ELR (cell line): ENCODE measurements at places on chromosomes 12 and 14.

DNA sequence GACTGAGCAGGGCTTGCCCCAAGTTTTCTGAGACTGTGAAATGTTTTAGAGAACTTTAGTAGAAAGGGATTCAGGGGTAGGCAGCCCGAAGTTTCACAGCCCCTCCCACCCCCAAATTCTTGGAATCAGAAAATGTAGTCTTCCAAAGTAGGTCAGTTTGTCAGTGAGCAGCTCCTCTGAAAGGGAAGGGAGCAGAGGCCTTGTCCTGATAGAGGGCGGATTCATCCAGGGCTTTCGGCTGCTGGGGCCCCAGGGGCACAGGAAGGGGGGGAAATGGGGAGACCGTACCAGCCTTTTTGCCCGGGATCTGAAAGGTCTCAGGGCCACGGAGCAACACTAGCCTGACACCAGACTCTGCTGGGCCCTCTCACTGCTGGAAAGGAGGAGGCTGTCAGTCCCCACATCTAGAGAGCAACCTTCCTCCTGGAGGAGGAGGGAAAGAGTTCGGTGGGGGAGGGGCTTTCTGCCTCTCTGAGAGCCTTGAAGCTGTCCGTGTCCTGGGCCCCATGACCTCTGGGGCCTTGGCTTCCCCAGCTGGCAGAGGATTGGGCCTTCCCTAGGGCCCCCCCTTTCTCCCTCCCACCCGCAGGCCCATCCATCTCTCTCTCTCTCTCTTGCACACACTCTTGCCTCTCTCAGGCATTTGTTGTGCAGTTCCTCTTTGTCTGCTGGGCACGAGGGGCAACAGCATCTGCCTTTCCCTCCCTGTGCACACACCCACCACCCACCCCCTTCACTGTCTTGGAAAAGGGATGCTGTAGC is at the start of gene IKZF4:
Gene IKZF4, plus strand, starts transcription at position 621 of the 762 bp plus-strand sequence. CDS start 451 bp downstream, outside the sequence.
- no peak for DNase-seq

- no peak for DNase-seq
Observed at GRCh38 chr12:3241621-3242020, 164.4 kb downstream of the TSPAN9 start.

- no peak for DNase-seq
Observed at GRCh38 chr12:19161216-19161615, 31.7 kb downstream of the PLEKHA5 start.

DNA sequence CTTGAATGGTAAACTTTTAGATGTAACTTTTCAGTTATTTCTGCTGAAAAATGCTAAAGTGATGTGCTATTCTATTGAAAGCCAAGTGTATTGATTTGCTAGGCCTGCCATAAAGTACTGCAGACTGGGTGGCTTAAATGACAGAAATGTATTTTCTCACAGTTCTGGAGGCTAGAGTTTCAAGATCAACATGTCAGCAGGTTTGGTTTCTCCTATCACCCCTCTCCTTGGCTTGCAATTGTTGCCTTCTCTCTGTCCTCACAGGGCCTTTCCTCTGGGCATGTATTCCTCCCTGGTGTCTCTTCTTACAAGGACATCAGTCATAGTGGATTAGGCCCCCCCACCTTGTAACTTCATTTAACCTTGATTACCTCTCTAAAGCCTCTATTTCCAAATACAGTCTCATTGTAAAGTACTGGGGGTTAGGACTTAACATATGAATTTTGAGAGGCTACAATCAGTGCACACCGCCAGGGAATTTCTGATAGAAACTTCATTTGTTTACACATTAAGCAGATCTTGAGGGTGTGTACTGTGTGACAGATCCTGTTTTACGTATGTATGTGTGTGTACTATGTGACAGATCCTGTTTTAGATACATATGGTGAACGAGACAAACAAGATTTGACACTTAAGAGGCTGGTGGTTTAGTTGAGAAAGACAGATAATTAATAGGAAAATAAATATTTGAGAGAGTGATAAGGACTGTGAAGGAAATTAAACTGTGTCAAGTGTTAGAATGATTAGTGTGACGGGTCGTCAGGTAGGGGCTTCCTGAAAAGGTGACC is 49.5 kb downstream of the ADIPOR2 start:
- DNase-seq = no peak

- no peak for DNase-seq
Observed at GRCh38 chr14:88045705-88046104, 40.8 kb downstream of the GPR65 start.

DNA sequence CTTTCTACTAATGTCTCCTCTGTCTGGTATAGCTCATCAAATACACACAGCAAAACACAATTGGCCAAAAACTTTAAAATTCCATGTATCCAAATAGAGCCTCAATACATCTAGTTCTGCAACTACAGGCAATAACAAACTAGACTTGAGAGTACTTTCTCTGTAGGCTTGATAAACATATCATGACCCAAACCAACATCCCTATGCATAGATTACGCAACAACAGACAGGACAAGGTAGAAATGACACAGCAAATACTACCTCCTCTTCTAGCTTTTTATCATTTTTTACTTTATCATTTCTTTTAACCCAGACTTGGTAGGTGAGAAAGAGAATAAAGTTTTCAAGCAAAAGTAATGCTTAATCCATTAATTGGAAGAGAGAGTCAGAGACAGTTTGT is 41.8 kb downstream of the EML5 start:
- DNase-seq = no peak

GRCh38 chr12:3251691-3252090 is 174.5 kb downstream of the TSPAN9 start:
- DNase-seq = no peak
